ENCODE measurements at places on chromosomes 7 and 10.

- DNase-seq = no peak
Observed at GRCh38 chr10:133009218-133009950, 67.0 kb upstream of the CFAP46 start.

DNA sequence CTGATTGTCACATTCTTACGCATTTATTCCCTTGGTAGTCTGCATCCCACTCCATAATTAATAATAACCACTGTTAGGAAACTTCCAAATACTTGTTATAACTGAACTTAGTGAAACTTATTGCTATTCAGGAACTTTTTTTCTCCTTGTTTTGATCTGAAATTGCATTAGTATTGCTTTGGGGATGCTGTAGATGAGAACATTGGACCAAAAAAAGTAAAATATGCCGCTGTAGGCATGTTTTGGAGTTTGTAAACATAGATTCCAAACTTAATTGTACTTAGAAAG is 1.7 kb downstream of the PPP1R9A start:
- no peak for DNase-seq

DNA sequence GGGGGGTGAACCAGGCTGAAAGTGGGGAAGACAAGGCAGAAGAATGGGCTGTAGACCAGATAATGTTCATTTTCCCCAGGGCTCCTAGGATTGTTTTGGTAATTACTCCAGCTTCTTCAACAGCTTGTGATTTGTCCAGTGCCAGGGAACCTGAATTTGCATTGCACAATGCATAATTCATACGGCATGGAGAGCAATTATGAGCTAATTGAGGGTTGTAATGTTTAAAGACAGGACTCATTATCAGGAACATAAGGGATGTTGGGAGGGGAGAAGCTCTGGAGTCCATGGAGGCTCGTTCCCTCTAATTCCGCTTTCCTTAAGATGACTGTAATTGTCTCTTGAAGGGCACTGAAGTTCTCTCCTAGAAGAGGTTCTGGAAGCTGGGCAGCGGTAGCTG is 405.0 kb upstream of the ZMIZ1 start:
- DNase-seq = no peak

DNA sequence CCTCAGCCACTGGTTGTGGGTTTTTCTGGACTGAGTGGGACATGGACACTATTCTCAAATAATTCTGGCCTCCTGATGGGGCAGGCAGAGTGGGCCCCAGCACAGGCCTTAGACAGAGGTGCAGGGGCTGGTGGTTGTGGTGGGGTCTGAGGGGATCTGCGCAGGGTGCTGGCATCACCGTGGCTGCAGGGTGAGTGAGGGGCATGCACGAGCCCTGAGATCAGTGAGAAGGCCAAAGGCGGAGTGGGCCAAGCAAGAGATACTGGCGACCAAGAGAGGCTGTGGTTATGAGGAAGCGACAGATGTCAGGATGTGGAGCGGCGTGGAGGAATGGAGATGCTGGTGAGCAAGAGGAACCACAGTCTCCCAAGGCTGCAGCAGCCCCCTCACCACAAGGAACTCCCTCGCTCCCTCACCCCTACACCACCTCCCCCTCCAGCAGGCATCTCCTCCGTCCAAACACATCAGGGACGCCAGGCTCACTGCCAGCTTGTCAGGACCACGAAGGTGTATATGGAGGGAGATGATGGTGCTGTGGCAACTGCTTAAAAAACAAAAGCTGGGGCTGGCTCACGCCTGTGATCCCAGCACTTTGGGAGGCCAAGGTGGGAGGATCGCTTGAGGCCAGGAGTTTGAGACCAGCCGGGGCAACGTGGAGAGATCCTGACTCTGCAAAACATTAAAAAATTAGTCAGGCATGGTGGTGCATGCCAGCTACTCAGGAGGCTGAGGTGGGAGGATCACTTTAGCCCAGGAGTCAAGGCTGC is 9.6 kb downstream of the PRF1 start:
- no peak for DNase-seq

DNA sequence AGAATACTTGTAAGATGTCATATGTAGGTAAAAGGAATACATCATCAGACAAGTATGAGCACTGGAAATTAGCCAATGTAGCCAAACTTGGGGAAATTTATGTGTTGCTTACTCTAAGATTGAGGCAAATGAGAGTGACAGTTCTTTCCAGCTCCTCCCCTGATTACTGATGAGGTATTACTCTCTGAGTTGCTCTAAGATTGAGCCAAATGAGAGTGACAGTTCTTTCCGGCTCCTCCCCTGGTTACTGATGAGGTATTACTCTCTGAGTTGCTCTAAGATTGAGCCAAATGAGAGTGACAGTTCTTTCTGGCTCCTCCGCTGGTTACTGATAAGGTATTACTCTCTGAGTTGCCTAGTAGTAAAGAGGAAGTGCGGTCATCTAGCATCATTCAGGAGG is 435.8 kb downstream of the NRG3 start:
- peak; percentile 2 for DNase-seq

DNA sequence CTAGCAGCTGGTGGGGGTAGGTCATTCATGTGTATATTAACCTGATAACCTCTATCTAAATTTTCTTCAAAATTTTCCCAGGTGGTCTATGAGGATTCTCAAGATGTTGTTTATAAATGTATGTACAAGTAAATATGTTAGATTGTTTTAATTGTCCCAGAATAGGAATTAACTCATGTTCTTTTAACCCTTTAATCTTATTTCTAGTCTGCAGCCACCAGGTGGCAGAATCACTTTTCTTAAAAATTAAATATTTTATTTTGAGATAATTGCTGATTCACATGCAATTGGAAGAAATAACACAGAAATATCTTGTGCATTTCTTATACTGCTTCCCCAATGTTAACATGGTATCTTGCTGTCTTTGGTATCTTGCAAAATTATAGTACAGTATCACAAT is 589.5 kb downstream of the ARL4A start:
- DNase-seq = no peak

DNA sequence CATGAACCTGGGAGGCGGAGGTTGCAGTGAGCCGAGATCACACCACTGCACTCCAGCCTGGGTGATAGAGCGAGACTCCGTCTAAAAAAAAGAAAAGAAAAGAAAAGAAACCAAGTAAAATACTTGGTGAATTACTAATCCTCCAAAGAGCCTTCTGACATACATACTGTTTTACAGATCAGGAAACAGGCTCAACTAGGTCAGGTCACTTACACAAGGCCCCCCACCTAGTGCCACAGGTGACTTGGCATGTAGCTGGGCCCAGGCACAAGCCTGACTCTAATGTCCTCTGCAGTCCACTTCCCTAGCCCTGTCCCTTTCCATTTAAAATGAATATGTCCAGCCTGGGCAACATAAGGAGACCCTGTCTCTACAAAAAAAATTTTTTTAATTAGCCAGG is 157.0 kb downstream of the TPST1 start:
- DNase-seq = no peak

- peak; percentile 9 for DNase-seq
Observed at GRCh38 chr10:127153181-127153580, 43.2 kb downstream of the INSYN2A start.
